ENCODE measurements at places on chromosomes 1 and 21.

GRCh38 chr1:12202577-12202976 is 27.3 kb upstream of the VPS13D start:
- DNase-seq: no peak

- DNase-seq: no peak
These were observed 84.7 kb upstream of the LYPLAL1 start for GRCh38 chr1:219088778-219089557.

DNA sequence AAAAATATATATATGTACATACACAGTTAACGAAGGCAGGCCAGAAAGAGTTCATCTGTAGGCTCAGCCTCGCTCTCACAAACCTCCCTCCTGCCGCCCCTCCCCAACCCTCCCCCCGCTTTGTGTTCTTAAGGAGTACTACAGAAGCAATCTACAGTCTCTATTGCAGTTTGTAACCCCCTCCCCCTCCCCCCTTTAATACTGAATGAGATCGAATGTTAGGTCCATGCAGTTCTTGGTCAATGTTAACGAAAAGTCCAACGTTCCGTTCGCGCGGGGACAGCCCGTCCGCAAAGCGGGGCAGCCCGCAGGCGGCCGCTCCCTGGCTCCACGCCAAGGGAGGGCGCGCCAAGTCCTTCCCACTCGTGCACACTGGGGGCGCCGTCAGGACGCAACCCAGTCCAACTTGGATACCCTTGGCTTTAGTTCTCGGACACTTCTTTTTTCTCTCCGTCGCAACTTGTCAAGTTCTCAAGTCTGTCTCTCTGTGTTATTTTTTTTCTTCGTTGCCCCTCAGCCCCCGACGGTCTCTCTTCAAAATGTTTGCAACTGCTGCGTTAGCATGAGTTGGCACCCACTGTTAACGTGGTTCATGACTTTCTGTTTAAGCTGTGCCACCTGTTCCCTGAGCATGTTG is 2.2 kb downstream of the JUN start:
- peak; percentile 86 for DNase-seq

GRCh38 chr1:85297855-85298629 is 21.6 kb upstream of the BCL10 start:
- peak; percentile 87 for DNase-seq

GRCh38 chr1:229665912-229666558 is 40.0 kb downstream of the URB2 start:
- DNase-seq: no peak

DNA sequence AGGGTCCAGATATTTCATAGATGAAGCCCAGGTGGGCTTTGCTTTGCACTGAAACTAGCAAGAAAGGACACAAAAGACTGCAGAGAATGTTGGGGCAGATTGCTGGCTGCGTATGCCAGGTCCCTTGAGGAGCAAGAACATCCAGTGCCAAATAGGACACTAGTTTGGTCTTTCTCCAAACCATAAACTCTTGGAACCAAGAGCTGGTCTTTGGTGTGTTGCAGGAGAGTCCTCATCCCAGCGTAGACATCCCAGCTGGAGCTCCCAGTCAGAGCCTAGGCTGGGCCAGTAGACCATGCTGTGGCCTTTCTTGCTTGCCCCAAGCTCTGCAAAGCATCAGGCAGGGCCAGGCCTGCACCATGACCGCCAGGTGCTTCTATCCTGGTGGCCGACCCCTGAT is 87.5 kb downstream of the ATP5PO start:
- no peak for DNase-seq

DNA sequence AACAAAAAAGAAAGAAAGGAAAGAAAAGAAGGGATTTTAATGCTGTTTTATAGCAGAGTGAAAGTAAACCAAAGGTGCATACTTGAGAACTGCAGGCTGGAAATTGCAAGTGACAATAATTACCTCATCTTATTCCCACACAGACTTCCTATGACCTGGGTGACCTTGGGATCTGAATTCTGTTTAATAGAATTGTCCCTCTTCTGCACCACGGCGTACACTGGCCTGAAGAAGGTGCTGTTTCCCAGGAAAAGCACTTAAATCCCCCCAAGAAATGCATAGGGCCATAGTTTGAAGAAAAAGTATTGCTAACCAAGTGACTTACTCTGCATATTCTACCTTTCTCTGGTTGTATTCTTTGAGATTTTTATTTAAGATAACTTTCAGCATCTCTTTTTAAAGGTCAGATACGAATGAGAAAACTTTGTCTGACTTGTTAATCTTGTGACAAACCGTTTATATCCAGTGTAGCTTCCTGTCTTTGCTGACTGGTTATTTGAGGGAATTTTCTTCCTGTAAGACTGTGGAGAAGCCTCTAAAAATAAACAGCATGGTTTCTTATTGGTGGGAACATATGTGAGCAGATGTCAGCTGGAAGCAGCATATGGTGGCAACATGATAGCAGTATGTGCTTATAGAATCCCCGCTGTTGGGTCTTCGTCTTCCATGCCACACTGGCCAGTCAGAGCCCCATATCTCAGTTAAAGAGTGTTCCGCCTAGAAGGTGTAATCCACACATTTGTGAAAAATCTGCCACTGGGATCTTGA is 16.3 kb downstream of the TGFB2 start:
- peak; percentile 91 for DNase-seq

DNA sequence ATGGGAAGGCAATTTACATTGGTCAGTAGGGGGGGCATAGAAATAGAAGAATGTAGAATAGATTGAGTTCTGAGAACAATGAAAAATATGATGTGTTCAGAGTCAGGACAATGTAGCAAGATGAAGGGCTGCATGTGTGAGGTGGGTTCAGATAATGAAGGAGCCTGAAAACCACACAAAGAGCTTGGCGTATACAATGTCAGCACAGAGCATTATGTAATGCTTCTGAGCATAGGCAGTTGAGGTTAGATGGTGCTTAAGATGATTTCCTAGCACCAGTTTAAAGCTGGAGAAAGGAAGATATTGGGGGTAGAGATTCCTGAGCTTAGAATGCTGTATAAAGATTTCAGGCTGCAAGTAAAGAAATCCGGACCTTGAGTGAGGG is 202.0 kb upstream of the SNX7 start:
- no peak for DNase-seq

DNA sequence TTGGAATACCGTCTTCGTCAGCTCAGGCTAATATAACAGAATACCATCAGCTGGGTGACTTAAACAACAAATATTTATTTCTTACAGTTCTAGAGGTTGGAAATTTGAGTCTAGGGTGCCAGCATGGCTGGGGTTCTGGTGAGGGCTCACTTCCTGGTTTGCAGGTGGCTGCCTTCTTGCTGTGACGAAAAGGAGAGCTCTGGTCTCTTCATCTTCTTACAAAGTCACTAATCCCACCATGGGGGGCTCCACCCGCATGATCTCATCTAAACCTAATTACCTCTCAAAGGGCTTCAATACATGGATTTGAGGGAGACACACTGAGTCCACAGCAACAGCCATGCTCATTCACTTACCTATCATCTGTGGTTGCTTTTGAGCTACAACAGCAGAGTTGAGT is 78.3 kb downstream of the PSMG1 start:
- no peak for DNase-seq
